Small intestine (tissue), 16 donors: ENCODE measurements at places on chromosomes 16 and 17. TPM values are rescaled to one million over a fixed set of nuclear protein-coding genes. Genes with fewer than 3 reads are reported as not detected.

TMEM204 gene
- 6.2 TPM for polyA plus RNA-seq

- no peaks in the 10 kb centered on the region for H3K27me3 ChIP-seq
- no peaks in the 10 kb centered on the region for H3K36me3 ChIP-seq
- H3K27ac ChIP-seq = no peak overlapping the region
- H3K4me3 ChIP-seq = no peak overlapping the region
These were observed 132.8 kb upstream of the GOT2 start for GRCh38 chr16:58866935-58867334.

NPB gene
- polyA plus RNA-seq = 0.21 TPM

GRCh38 chr16:55169780-55170179 is 154.2 kb upstream of the IRX6 start:
- no peaks in the 10 kb centered on the region for H3K36me3 ChIP-seq
- H3K27ac ChIP-seq = no peak overlapping the region
- H3K4me3 ChIP-seq = no peak overlapping the region
- H3K27me3 ChIP-seq = no peaks in the 10 kb centered on the region
- DNase-seq = peak; percentile 42

DNA sequence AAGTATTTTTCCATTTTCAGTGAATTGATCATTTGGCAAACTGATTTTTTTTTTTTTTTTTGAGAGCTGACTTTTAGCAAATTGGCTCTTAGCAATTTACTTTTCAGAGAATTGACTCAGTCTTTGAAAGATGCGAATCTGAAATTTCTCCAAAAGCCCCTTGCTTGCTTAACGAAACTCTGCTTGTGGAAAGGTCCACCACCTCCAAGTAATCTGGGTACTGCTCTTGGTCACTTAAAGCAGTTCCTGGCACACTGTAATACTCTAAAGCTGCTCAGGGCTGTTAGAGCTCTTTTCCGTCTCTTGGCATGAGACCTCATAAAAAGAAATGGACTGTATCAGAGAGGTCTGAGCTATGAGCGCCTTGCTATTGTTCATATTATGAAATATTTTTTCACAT is 2.9 kb downstream of the GSDMB start:
- no peak overlapping the region for H3K4me3 ChIP-seq
- no peak for DNase-seq
- H3K27ac ChIP-seq = peak overlapping the region; percentile 58
- H3K36me3 ChIP-seq = peaks cover 3% of the 10 kb centered on the region
- peaks cover 4% of the 10 kb centered on the region for H3K4me1 ChIP-seq

GRCh38 chr17:61575352-61575975 is 15.6 kb downstream of the NACA2 start:
- H3K4me3 ChIP-seq = no peak overlapping the region
- no peaks in the 10 kb centered on the region for H3K27me3 ChIP-seq
- H3K36me3 ChIP-seq = no peaks in the 10 kb centered on the region
- no peaks in the 10 kb centered on the region for H3K4me1 ChIP-seq

ATP2A3 gene
- 83.0 TPM for polyA plus RNA-seq

- H3K4me1 ChIP-seq = peaks cover 11% of the 10 kb centered on the region
- H3K27ac ChIP-seq = peak overlapping the region; percentile 23
- H3K27me3 ChIP-seq = no peaks in the 10 kb centered on the region
- no peaks in the 10 kb centered on the region for H3K36me3 ChIP-seq
- H3K4me3 ChIP-seq = no peak overlapping the region
These were observed 52.4 kb downstream of the ANKRD11 start for GRCh38 chr16:89437991-89438390.

DNA sequence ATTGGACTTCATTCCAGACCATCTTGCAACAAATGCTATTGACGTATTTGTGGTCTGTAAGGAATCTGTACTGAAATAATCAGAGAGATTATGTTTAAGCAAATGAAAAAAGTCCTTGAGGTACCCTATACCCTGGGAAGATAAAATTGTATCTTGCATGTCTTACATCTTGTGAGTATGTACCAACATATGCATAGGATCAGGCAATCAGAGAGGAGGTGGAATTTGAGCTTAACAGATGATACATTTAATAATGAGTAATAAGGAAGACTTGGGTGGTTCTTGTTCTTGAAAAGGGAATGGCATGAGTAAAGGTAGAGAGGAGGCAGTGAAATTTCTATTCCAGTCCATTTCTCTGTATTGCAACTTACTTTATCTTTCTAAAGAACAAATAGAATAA is 10.6 kb downstream of the MOSMO start:
- H3K36me3 ChIP-seq = no peaks in the 10 kb centered on the region
- no peaks in the 10 kb centered on the region for H3K27me3 ChIP-seq
- no peaks in the 10 kb centered on the region for H3K4me1 ChIP-seq
